ENCODE measurements at places on chromosomes 1 and 21.

DNA sequence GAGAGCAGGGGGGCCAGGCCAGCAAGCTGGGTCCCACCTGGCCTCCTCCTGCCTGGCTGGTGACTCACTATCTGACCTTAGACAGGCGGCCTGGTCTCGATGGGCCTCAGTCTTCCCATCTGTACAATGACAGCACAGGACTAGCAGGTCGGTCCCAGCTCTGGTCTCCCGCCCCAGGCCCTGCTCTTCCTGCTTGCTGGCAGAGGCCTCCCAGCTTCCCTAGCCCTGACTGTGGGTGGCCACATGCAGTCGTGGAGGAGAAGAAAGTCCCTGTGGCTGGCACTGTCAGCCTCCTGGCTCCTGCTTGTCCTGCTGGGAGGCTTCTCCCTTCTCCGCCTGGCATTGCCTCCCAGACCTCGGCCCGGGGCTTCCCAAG lies 817 bp downstream of the EXTL1 start:
- no peak for DNase-seq

GRCh38 chr1:34050709-34051485 lies 114.1 kb downstream of the CSMD2 start:
- DNase-seq, result no peak

- no peak for DNase-seq
These were observed 719 bp downstream of the S100A14 start for GRCh38 chr1:153615406-153615805.

- no peak for DNase-seq
These were observed 18.1 kb downstream of the USP48 start for GRCh38 chr1:21764615-21765423.

DNA sequence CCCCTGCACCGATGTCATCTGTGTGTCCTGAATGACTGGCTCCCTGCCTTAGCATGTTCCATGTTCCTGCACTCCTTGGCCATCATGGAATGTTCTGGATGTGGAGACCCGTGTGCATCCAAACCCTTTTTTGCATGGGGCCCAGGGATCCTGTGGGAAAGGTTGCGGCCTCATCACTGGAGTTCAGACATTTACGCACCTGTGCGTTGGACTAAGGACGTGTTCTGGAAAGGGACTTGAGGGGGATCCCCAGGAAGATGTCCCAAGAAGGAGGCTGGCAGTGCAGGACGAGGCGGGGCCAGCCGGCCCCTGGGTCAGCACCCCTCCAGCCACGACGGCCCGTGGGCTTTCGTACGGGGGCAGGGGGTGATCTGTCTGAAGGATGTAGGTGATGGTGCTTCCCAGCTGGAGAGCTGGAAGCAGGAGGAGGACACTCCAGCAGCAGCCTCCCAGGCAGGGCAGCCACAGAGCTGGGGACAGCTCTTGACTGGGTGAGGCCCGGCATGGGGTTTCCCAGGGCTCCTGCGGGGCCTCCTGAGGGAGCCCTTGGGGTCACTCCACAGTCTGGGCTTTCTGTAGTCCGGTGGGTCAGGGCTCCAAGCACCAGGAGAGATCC lies 67.2 kb downstream of the SCCPDH start:
- DNase-seq, result no peak

DNA sequence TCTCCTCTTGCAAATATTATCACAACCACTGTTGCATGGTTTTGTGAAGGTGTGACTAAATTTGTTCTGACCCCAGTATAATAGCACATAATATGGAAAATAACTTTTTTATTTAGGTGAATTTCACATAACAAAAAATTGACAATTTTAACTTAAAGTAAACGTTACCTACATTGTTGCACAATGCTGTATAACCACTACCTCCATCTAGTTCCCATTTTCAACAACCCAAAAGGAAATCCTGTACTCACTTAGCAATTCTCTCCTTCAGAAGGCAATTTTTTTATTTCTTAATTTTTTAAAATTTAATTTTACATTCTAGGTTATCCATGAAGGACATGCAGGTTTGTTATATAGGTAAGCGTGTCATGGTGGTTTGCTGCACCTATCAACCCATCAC lies 95.2 kb downstream of the KCNJ6 start:
- no peak for DNase-seq

DNA sequence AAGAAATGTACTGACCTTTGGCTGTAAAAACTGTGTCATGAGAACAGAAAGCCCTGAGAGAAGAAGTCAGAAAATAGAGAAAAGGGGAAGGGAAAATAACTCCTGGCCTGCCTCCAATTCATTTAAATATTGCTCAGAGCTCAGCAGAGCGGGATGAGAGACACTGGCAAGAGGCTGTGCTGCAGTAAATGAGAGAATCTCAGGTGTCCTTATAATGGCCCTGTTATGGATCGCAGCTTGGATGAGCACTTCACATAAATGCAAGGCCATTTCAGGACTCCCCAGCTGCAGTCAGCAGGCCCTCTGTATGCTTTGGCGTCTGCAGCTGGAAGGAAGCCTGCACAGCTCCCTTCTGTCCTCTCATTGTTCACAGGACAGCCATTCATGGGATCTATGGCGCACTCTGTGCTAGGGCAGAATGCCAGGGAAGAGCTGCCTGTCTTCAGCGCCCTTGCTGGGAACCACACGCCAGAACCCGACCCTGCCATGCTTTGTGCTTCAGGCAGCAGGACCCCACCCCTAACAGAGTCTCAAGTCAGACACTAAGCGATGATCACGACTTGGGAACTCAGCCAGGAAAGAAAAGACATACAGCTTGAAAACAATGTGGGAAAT lies 20.7 kb upstream of the ABCB10 start:
- DNase-seq, result peak; percentile 59

DNA sequence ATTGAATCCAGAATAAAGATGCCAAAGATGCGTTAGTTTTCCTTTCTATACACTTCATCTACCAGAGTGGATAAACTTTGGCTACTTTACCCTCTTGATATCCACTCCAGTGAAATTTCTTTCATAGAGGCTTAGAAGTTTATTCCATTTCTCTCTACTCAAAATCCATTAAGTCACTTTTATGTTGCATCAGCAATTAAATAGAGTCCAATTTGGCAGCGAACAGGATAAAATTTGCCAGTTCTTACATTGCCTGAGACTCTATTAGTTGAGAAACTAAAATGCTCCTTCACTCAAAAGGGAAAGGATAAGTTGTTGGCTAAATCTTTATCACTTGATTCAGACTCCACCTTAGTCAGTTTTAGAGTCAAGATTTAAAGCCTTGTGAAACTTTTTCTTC lies 57.9 kb downstream of the ACBD6 start:
- DNase-seq, result no peak

DNA sequence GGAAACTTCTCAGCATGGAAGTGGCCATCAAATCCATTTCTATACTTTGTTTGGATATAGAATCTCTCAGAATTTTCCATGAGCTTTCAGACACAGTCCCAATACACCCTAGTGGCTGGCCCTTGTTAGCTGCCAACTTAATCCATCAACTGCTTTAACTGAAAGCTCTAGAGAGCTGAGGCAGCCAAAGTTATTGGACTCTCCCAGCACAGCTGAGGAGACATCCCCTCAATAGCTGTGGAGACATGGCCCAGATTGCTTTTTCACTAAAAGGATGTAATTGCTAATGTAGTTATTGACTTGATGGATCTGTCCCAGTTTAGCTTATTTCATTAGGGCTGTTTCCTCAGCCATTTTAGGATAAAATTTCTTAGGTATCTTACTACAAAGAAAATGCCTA lies 94.8 kb upstream of the PRMT6 start:
- DNase-seq, result no peak

- no peak for DNase-seq
These were observed 23.4 kb upstream of the ABCG1 start for GRCh38 chr21:42195378-42196031.

DNA sequence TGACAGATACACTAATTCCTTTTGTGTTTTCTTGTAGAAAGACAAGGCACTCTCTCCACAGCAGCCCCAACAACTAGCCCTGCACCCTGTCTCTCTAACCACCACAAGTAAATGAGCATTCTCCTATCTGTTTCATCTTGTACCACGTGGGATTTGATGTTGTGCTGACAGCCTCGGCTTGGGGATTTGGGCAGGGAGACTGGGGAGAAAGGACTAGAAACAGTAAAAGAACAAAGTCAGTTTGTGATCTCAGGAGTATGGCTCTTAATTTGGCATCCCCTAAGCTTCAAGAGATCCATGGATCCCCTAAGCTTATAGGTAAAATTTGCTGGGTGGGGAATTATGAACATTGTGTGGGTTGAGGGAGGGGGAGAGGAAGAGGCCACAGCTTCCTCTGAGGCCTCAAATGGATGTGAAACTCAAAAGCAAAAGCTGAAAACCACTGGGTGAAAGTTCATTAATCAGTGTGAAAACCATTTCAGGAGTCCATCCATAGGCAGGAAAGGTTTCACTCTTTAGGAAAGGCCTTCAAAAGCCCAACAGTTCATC lies 3.1 kb downstream of the C1orf162 start:
- DNase-seq, result no peak
